Activated T-helper 1 cell treated with anti-CD3 and anti-CD28 coated beads, Interleukin-12 subunit alpha, Interleukin-12 subunit beta, Interleukin-2, Interleukin-4 antibody, amounts not matched to agents 30 ng/mL and 10 ng/mL and 1 ng/mL, durations not matched to agents 14 hours and 24 hours and 36 hours (primary cell): ENCODE measurements at places on chromosomes 2 and 18. TPM values are rescaled to one million over a fixed set of nuclear protein-coding genes. Genes with fewer than 3 reads are reported as not detected.

DNA sequence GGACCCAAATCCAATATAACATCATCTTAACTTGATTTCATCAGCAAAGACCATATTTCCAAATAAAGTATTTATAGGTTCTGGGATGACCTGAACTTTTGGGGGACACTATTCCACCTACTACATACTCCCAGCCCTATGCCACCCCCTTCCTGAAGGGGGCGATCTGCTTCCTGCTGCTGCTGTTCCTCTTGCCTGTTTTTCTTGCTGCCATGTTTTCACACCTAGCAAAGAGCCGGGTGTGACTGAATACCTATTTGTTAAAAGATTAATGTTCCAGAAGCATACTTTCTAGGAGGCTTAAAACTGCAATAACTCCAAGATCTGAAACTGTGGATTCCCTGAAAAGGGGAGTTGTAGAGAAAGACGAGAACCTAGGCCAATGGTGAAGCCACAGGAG lies 89.7 kb downstream of the ICOS start:
- no peak overlapping the region for H3K4me3 ChIP-seq
- H3K36me3 ChIP-seq = no peaks in the 10 kb centered on the region
- H3K27me3 ChIP-seq = no peaks in the 10 kb centered on the region
- DNase-seq = no peak

GRCh38 chr2:95700519-95700918 lies 108.7 kb downstream of the TRIM43 start:
- H3K27me3 ChIP-seq = peaks cover 21% of the 10 kb centered on the region
- H3K36me3 ChIP-seq = no peaks in the 10 kb centered on the region
- no peaks in the 10 kb centered on the region for H3K4me1 ChIP-seq
- H3K4me3 ChIP-seq = no peak overlapping the region
- no peak overlapping the region for H3K27ac ChIP-seq

The CD28 gene
- 132 and 133 TPM in 2 replicates for total RNA-seq

DNA sequence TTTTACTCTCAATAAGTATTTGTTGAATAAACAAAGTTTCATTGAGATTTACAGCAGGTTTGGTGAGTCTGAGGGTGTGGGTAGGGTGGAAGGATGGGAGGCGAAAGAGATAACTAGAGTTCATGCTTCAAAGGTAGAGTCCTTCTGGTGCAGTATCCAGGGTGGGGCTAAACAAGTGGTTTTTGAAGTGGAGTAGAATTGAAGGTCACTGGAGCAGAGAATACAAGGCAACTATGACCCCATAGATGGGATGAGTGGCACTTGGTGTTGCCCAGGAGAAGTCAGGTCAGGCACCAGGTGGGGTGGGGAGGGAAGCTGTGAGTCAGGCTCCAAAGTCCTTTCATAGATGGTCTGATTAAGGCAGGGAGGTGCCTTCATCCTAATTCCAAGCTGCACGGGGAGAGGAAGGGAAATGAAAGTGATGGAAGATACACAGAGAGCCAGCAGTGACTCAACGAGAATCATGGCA lies 6.6 kb upstream of the CAB39 start:
- H3K4me3 ChIP-seq = no peak overlapping the region
- peaks cover 1% of the 10 kb centered on the region for H3K27me3 ChIP-seq
- H3K27ac ChIP-seq = no peak overlapping the region
- peaks cover 8% of the 10 kb centered on the region for H3K4me1 ChIP-seq
- H3K36me3 ChIP-seq = peaks cover 15% of the 10 kb centered on the region

DNA sequence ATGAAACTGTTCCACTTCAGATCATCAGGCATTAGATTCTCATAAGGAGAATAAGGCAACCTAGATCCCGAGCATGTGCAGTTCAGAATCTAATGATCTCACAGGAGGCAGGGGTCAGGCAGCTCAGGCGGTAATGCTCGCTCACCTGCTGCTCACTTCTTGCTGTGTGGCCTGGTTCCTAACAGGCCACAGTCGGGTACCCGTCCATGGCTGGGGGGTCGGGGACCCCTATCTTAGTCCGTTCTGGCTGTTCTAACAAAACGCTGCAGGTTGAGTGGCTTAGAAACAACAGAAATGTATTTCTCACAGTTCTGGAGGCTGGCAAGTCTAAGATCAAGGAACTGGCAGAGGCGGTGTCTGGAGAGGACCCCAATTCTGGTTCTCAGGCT lies 79.2 kb downstream of the ASB1 start:
- H3K36me3 ChIP-seq = no peaks in the 10 kb centered on the region
- peaks cover 2% of the 10 kb centered on the region for H3K27me3 ChIP-seq
- no peaks in the 10 kb centered on the region for H3K4me1 ChIP-seq
- no peak overlapping the region for H3K27ac ChIP-seq

DNA sequence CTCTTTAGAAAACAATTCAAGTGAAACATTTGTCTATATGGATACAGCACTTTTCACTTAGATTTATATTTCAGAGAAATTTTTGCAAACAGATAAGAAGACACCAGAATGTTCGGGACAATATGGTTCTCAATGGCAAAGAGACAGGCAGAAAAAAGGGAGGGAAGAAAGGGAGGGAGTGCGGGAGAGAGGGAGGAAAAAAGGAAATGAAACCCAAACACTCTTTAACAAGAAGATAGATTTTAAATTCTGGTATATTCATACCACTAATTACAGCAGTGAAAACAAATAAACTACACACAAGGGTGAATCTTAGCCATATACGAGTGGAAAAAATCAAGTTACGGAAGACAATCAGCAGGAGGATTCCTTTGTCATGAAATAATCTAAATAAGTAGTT lies 3.0 kb downstream of the PASK start:
- H3K4me1 ChIP-seq = peaks cover 35% of the 10 kb centered on the region
- H3K4me3 ChIP-seq = no peak overlapping the region
- no peaks in the 10 kb centered on the region for H3K27me3 ChIP-seq
- no peak overlapping the region for H3K27ac ChIP-seq

- H3K4me1 ChIP-seq = no peaks in the 10 kb centered on the region
- H3K4me3 ChIP-seq = no peak overlapping the region
- H3K27me3 ChIP-seq = peaks cover 23% of the 10 kb centered on the region
- peak; percentile 54 for DNase-seq
- no peak overlapping the region for H3K27ac ChIP-seq
Measured at GRCh38 chr2:6773007-6773693, 92.6 kb downstream of the CMPK2 start.

The ABHD1 gene
- total RNA-seq = 0.34 and 0.96 TPM in 2 replicates

The SERPINB2 gene
- total RNA-seq = not detected in 2 replicates

The ZNF397 gene
- 18.8 and 21.0 TPM in 2 replicates for total RNA-seq

GRCh38 chr18:35691625-35692024 lies 110.1 kb downstream of the GALNT1 start:
- H3K27me3 ChIP-seq = no peaks in the 10 kb centered on the region
- no peak for DNase-seq
- no peaks in the 10 kb centered on the region for H3K4me1 ChIP-seq

The TMEM178A gene
- not detected in 2 replicates for total RNA-seq

The CRACDL gene
- 0.13 and 0.32 TPM in 2 replicates for total RNA-seq

GRCh38 chr2:153476491-153476815 lies 2.1 kb downstream of the RPRM start:
- H3K27ac ChIP-seq = no peak overlapping the region
- DNase-seq = no peak
- H3K36me3 ChIP-seq = no peaks in the 10 kb centered on the region
- peaks cover 11% of the 10 kb centered on the region for H3K4me1 ChIP-seq

DNA sequence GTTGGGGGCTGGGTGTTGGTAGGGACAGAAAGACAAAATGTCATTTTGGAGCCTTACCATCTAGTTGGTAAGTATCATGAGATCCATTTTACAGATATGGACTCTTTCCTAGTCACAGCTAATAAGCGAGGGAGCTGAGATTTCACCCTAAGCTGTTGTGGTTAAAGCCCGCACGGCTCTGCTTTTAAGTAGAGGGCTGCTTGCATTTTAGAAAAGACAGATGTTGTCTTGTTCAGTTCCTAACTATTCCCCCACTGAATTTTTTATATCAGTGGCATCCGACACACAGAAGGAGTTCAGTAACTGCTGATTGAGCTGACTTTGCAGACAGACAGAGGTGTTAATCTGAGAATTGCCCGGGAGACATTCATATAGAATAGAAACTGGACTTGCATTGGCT lies 3.7 kb downstream of the QPCT start:
- H3K36me3 ChIP-seq = no peaks in the 10 kb centered on the region
- H3K4me1 ChIP-seq = peaks cover 19% of the 10 kb centered on the region
- peaks cover 73% of the 10 kb centered on the region for H3K27me3 ChIP-seq
- no peak overlapping the region for H3K27ac ChIP-seq
- H3K4me3 ChIP-seq = no peak overlapping the region

- no peak overlapping the region for H3K27ac ChIP-seq
- no peaks in the 10 kb centered on the region for H3K36me3 ChIP-seq
- DNase-seq = no peak
- no peaks in the 10 kb centered on the region for H3K27me3 ChIP-seq
- no peak overlapping the region for H3K4me3 ChIP-seq
Measured at GRCh38 chr2:180846756-180847472, 133.5 kb upstream of the UBE2E3 start.

The SRD5A2 gene
- not detected in 2 replicates for total RNA-seq

The C2orf15 gene
- 0.29 TPM in 1 of 2 replicates, not detected in the other for total RNA-seq

DNA sequence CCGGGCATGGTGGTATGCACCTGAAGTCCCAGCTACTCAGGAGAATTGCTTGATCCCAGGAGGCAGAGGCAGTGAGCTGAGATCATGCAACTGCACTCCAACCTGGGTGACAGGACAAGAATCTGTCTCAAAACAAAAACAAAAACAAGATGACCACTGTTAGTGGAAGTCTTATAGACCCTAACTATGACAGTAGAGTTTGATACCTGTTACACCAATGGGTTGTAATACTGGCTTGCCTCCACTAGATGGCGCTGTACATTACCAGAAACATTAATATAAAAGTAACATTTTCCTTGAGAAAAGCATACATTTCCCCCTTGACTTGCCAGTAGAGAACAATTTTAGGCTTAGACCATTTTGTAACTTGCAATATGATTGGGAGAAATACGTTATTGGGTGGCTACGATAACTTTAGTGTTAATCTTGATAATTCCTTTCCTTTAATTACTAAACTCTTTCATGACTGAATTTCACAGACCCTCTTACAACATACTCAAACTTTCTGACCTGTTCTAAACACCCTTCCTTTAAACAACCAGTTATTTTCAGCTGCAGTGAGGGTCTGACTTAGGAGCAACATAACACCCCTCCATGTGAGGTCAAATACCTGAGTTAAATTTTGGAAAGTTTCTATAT lies 19.5 kb downstream of the SLC25A52 start:
- H3K27me3 ChIP-seq = peaks cover 2% of the 10 kb centered on the region
- H3K4me3 ChIP-seq = no peak overlapping the region
- no peak for DNase-seq
- no peaks in the 10 kb centered on the region for H3K4me1 ChIP-seq
- no peak overlapping the region for H3K27ac ChIP-seq
- H3K36me3 ChIP-seq = no peaks in the 10 kb centered on the region

The SLC4A3 gene
- total RNA-seq = 0.17 TPM in 1 of 2 replicates, not detected in the other

- H3K4me1 ChIP-seq = no peaks in the 10 kb centered on the region
- H3K36me3 ChIP-seq = no peaks in the 10 kb centered on the region
- no peaks in the 10 kb centered on the region for H3K27me3 ChIP-seq
- H3K27ac ChIP-seq = no peak overlapping the region
- H3K4me3 ChIP-seq = no peak overlapping the region
Measured at GRCh38 chr2:47530105-47530760, 127.3 kb downstream of the MSH2 start.

The HES6 gene
- total RNA-seq = 10.3 and 11.2 TPM in 2 replicates

The TSPYL6 gene
- total RNA-seq = not detected in 2 replicates

DNA sequence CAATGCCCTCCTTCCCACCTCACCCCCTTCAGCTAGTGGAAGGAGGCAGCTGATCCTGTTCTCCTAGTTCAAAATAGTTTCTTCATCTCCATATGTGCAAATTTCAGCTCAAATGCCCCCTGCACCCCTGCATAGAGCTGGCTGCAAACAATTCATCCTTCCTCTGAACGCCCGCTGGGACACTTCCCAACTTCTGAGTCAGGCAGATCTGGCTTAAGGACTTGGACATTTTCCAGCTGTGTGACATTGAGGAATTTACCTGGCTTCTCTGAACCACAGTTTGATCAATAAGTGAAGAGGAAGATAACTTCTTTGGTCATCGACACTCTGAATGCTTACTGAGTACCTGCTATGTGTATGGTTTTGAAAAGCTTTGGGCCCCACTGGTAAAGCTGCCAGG lies 23.5 kb downstream of the PTGR3 start:
- no peak for DNase-seq
- H3K4me1 ChIP-seq = no peaks in the 10 kb centered on the region
- H3K4me3 ChIP-seq = no peak overlapping the region
- peaks cover 5% of the 10 kb centered on the region for H3K27me3 ChIP-seq

DNA sequence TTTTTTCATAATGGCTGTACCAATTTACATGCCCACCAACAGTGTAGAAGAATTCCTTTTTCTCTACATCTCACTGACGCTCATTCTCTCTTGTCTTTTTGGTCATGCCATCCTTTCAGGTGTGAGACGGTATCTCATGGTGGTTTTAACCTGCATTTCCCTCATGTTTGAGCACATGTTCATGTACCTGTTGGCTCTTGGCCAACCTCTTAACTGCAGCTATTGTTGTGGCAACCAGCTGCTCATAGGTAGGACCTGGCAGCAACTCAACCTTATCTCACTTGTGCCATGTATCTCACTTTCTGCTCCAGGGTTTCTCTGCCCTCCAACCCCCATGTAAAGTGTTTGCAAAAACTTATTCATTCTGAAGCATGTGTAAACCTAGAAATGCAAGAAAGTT lies 167.5 kb downstream of the UPP2 start:
- DNase-seq = no peak
- H3K4me3 ChIP-seq = no peak overlapping the region
- H3K36me3 ChIP-seq = no peaks in the 10 kb centered on the region
- H3K27ac ChIP-seq = no peak overlapping the region
- H3K27me3 ChIP-seq = no peaks in the 10 kb centered on the region

The HTR2B gene
- total RNA-seq = not detected in 2 replicates

GRCh38 chr2:199590321-199591203 lies 132.8 kb upstream of the SATB2 start:
- no peak overlapping the region for H3K27ac ChIP-seq
- peaks cover 3% of the 10 kb centered on the region for H3K27me3 ChIP-seq
- no peaks in the 10 kb centered on the region for H3K36me3 ChIP-seq
- no peak for DNase-seq
- no peaks in the 10 kb centered on the region for H3K4me1 ChIP-seq
- no peak overlapping the region for H3K4me3 ChIP-seq

GRCh38 chr2:105376010-105376409 lies 22.8 kb downstream of the FHL2 start:
- DNase-seq = no peak
- peaks cover 19% of the 10 kb centered on the region for H3K4me1 ChIP-seq
- no peaks in the 10 kb centered on the region for H3K27me3 ChIP-seq
- no peak overlapping the region for H3K27ac ChIP-seq

The NR4A2 gene
- total RNA-seq = 20.5 and 21.9 TPM in 2 replicates

DNA sequence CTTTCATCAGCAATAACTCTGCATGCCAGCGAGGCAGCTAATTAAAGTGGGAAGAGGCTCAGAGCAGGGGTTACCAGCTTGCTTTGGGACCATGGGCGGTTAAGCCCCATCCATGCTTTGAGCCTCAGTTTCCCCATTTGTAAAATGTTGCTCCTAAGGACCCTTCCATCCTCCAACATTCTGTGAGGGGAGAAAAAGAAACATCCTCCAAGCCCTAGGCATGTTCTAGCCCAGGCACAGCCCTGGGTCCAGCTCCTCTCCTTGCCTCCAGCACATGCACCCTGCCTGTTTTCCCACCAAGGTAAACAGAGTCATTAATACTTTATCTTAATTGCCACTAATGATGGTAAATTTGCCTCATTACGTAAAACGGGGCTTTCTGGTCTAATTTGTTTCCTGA lies 113.3 kb upstream of the MYCN start:
- no peak overlapping the region for H3K4me3 ChIP-seq
- H3K36me3 ChIP-seq = no peaks in the 10 kb centered on the region
- H3K27ac ChIP-seq = no peak overlapping the region
- peaks cover 2% of the 10 kb centered on the region for H3K27me3 ChIP-seq
- DNase-seq = no peak

- H3K36me3 ChIP-seq = no peaks in the 10 kb centered on the region
- H3K4me3 ChIP-seq = no peak overlapping the region
- H3K27me3 ChIP-seq = peaks cover 10% of the 10 kb centered on the region
- H3K27ac ChIP-seq = no peak overlapping the region
- DNase-seq = peak; percentile 12
Measured at GRCh38 chr2:233976690-233977294, 59.6 kb downstream of the TRPM8 start.

The CDKL4 gene
- 0.20 TPM in 1 of 2 replicates, not detected in the other for total RNA-seq

The KATNAL2 gene
- total RNA-seq = 0.26 and 0.27 TPM in 2 replicates
